AG09309 (cell line): ENCODE measurements at places on chromosomes 11 and 22.

DNA sequence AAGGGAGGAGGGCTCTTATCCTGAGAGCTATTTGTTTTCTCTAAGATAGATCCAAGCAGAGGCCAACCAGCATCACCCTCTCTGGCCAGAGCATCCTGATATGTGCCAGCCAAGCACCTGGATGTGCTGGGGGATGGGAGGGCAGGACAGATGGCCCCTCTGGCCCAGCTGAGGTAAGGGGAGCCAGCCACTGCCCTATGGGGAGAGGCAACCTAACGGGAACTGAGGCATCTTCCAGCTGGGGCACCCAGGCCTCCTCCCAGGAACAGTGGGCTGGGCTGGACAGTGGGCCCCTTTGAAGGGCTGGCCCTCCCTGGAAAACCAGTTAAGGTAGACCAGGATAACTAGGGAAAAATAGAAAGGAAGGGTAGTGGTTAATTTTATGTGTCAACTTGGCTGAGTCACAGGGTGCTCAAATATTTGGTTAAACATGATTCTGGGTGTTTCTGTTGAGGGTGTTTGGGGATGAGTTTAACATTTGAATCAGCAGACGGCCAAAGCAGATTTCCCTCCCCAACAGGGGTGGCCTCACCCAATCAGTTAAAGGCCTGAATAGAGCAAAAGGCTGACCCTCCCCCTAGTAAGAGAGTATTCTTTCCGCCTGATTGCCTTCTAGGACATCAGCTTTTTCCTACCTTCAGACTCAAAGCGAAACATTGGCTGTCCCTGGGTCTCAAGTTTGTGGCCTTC, 595.1 kb downstream of the BUD13 start:
- DNase-seq: no peak

DNA sequence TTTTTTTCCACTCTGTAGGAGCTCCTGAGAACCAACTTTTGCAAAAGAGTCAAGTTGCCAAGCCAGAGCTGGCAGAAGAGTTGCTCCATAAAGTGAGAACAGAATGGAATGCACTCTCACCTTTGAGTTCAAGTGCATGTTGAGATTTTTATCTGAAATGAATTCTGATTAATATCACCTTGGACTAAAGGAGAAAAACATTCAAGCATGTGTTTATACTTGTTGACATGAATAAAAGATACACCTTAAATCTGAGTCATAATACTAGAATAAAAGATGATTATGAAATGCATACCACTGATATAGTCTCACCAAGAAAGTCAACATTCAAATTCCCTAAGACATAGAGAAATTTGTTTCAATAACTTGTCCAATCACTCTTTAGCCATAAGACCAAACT, 37.8 kb downstream of the ARL14EP start:
- DNase-seq: no peak

DNA sequence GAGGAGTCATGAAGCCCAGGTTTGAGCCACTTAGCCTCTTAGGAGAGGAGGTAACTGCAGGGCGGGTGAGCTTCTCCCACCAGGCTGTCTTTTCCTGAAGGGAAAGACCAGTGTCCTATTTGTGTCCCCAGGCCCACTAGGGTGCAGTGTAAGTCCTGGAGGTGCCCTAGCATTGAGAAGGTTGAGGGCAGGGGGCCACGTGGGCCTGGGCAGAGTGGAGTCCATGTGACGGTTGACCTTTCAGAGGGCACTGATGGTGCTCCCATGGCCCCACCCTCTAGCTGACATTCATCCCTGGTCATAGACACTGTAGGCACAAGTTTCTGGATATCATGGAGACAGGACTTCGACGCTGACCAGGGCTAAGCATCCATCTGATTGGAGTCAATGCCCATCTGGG, 44.1 kb upstream of the TP53I11 start:
- no peak for DNase-seq

GRCh38 chr11:8000390-8000789, 13.3 kb downstream of the EIF3F start:
- no peak for DNase-seq

GRCh38 chr11:119935349-119935925, 202.5 kb downstream of the TRIM29 start:
- no peak for DNase-seq

- DNase-seq: no peak
These were observed 693.6 kb downstream of the BRD1 start for GRCh38 chr22:49134076-49134475.
